ENCODE measurements at places on chromosomes 3 and 15.

DNA sequence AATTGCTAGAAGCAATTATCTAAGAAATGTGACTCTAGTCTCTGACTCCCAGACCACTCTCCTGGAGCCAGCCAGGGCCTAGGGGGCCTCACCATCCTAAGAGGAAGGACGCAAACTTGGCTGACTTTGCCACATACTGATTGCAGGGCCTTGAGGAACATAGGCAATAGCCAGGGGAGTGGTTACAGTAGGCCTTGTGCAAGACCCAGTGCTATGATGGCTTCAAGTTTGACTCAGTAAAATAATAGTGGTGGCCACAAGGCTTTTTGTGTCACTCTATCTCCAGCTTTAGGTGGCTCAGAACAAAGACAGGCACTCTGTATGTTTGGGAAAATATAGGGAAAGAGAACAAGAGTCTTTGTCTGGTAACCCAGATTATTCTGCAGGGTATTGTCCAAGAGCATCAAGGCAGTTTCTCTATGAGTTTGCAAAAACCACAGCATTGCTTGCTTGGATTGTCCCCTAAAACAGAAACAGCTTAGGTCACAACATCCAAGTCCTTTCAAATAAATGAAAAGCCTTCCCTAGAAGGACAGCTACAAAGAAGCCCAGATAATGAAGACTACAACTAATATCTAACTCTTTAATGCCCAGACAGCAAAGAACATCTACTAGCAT, 631.5 kb downstream of the PYDC2 start:
- DNase-seq = no peak

DNA sequence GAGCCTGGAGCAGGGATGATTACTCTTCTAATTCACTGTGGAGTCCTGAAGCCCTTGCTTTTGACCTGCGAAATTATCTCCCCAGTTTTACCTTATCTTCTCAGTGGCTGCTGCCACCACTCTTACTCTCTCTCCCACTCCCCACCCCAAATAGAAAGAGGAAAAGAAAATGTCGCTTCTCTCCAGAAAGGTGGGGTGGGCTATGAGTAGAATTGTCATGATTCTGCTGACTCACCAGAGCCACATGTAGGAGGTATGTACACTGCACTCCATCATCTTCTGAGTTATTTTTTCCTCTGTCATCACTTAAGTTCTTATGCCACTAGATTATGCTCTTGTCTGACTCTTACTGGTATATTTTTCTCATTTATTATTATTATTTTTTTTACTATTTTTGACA, 43.9 kb upstream of the TMEM158 start:
- no peak for DNase-seq

- no peak for DNase-seq
Observed at GRCh38 chr3:176951144-176951543, 246.1 kb downstream of the TBL1XR1 start.

DNA sequence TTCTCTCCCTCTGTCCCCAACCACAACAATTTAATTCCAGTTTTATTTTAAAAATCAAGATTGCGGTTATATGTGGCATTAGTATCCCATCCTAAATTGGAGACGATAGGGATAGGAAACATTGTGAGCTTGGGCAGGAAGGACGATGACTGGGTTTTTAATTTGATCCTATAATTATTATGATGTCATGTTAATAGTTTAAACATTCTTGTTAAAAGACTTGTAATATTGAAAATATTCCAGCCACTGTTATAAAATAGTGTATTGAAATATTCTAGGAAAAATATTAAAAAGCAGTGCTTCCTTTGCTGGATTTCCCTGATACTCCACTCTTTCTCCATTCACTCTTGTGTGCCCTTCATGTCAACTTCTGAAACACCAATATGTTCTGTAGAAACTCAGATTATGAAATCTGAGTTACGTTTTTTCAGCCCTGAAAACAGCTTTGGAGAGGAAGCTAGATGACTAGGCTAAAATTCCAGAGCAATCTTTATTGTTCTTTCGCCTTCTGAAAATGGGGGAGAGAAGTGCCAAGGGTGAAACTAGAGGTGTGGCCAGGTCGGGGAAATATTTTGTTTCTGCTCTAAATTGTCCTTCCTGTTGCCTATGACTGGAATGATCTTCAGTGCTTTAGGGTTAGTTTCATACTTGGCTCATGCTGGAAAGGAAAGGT, 46.1 kb upstream of the MAP3K13 start:
- DNase-seq = no peak

- DNase-seq = no peak
Observed at GRCh38 chr3:56459719-56460118, 8.5 kb downstream of the ERC2 start.

- no peak for DNase-seq
Observed at GRCh38 chr15:79834495-79834894, 62.3 kb downstream of the MTHFS start.
